Activated CD8-positive, alpha-beta memory T cell treated with anti-CD3 and anti-CD28 coated beads for 48 hours (primary cell): ENCODE measurements at places on chromosomes 1 and 21.

- DNase-seq: no peak
These were observed 5.6 kb downstream of the HYI start for GRCh38 chr1:43447891-43448708.

- no peak for DNase-seq
These were observed 2.1 kb downstream of the PADI1 start for GRCh38 chr1:17207046-17207445.

GRCh38 chr1:202835548-202836072, 24.9 kb downstream of the PCAT6 start:
- no peak for DNase-seq

DNA sequence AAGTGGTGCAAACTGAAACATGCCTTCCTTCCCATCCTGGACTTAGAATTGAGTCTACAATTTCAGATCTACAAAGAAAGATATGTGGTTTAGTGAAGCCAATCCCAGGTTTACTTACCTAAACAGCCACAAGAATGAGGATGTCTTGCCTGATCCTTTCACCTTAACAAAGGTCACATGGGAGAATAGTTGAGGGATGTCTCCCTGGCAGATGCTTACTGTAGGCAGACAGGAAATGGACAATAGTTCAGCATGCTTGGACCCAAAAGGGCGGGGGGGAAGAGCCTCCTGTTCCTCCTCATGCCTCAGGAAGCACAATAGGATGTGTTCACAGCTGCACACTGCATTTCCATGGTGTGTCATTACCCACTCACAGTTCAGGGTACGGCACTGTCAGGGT, 492.7 kb upstream of the USP24 start:
- DNase-seq: no peak

GRCh38 chr1:7379441-7379971, 391.6 kb upstream of the VAMP3 start:
- DNase-seq: no peak

- no peak for DNase-seq
These were observed 1.0 kb downstream of the ROR1 start for GRCh38 chr1:63774617-63775417.

DNA sequence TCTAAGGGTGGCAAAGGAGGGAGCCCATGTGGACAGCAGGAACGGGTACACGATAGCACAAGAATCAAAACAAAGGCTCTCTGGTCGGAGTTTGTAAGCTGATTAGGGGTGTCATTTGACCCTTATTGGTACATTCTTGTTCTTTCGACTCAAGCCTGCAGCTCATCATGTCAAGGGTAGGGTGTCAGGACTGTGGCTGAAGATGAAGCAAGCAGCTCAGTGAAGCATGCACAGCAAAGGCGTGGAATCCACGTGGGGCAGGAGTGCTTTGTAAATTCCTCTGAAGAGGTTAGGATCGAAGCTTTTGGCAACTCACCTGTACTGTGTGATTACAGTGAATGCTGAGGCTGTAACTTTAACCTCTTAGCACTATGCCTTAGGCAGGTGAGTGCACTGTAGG, 4.7 kb upstream of the ABCB10 start:
- no peak for DNase-seq

- no peak for DNase-seq
These were observed 40.7 kb upstream of the DHCR24 start for GRCh38 chr1:54927472-54928240.

DNA sequence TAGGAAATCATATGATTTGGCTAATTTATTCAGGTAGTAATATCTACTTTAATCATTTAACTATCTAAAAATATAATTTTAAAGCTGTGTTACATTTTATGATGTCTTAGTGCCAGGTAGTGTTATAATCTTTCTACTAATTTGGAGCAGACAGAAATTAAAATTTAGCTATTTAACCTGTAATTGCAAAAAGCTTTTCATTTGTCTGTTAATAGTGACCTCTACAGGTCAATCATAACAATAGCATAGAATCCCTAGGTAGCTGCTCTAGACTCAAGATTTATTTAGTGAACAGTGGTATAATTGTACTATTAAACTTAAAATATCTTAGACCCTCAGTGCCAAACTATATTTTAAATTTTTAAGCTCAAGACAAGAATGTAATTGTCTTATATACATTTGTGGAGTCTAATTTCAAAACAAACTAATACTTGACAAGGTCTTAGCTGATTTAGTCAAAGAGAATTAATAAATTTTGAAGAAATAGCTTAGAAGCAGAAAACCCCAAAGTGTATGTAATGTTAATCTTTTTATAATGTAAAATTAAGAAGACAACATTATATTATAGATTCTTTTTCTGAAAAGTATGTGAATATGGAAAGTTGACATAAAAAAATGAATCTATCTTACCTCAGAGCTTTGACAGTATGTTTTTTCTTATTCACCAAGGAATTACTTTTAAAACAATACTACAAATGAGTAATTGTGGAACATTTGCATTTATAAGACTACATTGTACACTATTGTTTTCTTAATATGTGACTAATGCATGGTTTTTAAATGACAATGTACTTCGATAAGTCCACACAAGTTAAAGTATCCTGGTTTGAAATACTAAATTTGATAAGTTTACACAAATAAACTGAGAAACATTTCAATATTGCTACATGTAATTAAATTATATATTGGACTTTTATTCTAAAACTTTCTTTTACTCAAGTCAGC, 64.1 kb upstream of the RNPC3 start:
- DNase-seq: no peak

- DNase-seq: no peak
These were observed 20.0 kb upstream of the ALDH4A1 start for GRCh38 chr1:18922319-18922726.

GRCh38 chr1:8133657-8134430, 107.7 kb upstream of the ERRFI1 start:
- no peak for DNase-seq

DNA sequence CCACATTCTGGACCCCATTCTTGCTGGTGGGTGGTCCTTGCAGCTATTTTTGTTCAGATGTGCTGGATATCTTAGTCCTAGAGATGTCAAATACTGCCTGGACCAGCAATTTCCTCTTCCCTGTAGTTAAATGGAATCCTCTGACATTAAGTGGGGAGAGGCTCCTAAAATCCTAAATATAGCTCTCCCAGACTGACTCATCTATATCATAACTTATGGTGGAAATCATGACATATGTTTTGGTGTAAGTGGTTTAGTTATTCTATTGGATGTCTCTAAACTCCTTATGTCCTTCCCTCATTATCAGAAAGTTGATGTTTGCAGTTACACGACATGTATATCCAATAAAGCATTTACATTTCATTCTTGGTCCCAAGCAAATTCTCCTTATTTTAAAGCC, 73.1 kb downstream of the KCNJ6 start:
- DNase-seq: no peak

GRCh38 chr1:65323246-65323645, 13.9 kb downstream of the DNAJC6 start:
- DNase-seq: no peak

GRCh38 chr1:67722292-67722944, 37.4 kb downstream of the GADD45A start:
- no peak for DNase-seq

DNA sequence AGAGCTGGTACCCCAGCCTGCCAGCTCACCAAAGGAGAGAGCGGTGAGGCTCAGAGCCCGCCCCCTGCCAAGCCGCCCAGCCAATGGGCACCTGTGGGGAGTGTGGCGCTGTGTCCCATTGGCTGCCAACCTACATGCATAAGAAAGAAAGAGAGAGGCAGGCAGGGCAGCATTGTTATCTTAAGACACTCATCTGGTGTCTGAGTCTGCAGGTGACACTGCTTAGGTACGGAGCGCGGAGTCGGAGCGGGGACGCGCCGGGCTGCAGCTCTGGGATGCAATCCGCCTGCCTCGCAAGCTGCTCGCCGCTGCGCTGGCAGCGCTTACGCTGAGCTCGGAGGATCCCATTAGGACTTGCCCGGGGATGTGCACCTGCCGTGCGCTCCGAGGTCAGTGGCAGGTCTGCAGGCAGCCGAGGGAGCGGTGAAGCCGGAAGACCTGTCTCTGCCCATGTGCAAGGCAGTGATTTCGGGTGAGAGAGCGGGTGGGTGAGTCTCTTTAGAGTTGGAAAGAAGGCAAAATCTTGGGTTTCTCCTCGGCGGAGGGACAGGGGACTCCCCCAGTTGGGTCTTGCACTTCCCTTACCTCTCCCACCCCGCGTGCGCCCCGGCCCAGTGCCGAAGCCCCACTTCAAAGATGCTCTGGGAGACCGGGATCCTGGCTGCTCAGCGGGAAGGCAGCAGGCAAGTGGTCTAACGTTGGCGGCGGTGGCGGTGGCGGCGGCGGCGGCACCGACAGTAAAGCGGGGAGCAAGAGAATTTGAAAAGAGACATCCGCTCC, at the start of gene BRINP2:
Gene BRINP2, plus strand, starts transcription at position 203 of the 780 bp plus-strand sequence. CDS start 58,919 bp downstream, outside the sequence.
- no peak for DNase-seq

DNA sequence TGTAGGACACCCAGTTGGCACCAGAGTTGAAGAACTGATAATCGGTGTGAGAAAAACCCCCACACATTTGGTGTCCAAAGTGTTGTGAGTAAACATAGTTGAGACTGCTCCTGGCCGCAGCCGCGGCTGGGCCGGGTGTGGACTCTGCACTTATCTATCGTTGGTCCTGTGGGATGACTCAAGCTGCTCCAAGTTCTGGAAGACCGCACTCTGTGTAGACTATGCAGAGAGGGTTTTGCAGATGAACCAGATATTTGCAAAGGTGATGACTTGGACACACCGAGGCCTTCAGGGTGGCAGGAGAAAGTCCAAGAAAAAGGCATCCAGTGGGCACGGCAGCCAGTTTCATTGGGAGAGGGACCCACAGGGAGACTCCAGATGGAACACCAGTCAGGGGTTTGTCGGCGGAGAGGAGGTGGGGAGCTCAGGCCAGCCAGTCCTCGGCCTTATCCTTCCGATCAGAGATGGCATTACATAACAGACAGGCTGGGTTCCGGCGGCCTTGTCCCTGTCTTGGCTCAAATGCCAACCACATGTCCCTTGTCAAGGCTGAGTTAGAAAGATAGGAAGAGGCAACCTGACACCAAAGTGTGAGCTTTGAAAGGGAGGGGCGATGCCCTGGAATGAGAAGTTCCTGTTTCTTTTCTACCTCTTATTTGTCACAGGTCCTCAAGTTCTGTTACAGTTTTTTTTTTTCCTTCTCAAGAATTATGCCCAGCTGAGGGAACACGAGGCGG, 21.1 kb downstream of the C2CD2 start:
- DNase-seq: no peak

- no peak for DNase-seq
These were observed 67.2 kb downstream of the BACE2 start for GRCh38 chr21:41235201-41235600.

GRCh38 chr1:61754545-61754944, 12.3 kb downstream of the PATJ start:
- no peak for DNase-seq

GRCh38 chr21:41600961-41601572, 93.1 kb upstream of the TMPRSS2 start:
- DNase-seq: no peak

DNA sequence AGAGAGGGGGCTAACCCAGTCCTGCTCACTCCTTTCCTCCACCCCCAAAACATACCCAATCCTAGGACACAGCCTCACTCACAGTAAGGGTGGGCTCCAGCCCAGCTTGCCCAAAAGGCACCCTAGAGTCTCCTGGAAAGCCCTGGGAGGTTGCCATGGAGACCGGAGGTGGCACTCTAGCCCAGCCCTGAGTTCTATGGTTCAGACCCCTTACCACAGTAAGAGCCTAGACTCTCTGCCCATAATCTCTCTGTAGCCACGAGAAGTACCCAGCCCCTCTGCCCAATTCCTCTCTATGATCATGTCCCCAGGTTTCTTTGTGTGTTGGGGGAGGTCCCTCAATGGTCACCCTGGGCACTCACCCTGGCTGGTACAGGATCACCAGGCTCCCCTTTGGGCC, 14.4 kb downstream of the COL16A1 start:
- DNase-seq: no peak

DNA sequence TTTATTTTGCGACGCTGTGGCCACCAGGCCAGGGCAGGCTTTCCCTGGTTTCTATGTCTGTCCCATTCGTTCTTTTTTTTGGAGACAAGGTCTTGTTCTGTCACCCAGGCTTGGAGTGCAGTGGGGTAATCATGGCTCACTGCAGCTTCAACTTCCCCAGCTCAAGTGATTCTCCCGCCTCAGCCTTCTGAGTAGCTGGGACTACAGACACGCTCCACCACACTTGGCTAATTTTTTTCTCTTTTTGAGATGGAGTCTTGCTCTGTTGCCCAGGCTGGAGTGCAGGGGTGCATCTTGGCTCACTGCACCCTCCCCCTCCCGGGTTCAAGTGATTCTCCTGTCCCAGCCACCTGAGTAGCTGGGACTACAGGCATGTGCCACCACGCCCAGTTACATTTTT, 43.4 kb upstream of the WNT4 start:
- no peak for DNase-seq

DNA sequence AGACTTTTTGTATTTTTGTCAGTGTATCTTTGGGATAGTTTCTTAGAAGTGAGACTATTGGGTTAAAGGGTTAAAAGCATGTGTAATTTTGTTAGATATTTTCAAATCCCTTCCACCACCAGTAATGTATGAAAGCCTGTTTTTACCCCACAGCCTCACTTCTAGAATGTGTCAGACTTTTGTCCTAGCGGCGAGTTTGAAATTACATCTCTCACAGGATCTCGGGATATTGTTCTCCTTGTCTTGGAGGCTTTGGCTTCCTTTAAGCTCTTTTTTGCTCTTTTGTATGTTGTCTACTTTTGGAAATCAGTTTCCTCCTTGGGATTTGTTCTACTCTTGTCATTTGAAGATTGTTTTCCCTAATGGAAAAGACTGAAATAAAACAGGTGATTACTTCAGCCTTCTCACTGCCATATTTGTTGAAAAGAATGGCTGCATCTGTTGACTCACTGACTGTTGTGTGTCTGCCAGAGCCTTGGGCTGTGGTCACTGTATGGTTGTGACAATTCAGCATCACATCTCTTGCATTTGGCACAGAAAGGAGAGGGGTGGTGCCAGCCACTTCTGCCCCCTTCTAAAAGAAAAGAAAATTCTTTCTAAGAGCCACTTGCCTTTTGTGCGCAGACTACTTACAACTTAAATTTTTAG, 22.6 kb downstream of the ST3GAL3 start:
- DNase-seq: no peak

DNA sequence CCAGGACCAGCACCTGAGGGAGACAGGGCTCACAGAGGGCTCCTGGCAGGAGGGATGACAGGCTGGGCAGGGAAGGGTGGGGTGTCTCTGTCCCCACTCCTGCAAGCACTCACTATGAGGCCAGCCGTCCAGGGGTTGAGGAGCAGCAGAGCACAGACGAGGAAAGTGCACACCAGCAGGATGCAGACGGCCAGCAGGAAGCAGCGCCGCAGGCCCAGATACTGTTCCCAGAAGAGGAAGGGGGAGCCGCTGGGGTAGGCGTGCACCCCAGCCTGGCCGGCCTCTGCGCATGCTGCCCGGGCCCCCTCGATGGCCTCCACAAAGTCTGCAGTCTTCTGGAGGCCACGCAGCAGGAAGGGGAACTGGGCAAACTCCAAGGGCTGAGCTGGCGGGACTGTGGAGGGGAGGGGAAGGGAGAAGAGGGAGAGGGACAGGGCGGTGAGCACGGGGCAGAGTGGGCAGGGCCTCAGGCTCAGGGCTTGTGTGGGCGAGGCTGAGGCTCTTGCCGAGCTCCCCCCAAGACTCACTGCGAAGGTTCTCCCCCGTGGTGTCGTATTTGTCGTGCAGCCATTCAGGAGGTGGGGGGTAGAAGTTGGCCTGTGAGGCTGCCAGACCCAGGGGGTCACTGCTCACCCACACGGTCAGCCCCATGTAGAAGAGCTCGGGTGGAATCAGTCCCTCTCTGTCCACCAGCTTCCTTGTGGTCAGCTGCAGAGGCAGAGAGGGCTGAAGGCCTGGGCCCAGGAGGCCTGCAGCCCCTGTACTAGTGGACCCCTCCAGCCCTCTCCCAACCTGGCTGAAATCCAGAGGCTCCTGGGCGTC, 16.5 kb downstream of the PTCH2 start:
- no peak for DNase-seq
